ENCODE measurements at places on chromosomes 2 and 18.

DNA sequence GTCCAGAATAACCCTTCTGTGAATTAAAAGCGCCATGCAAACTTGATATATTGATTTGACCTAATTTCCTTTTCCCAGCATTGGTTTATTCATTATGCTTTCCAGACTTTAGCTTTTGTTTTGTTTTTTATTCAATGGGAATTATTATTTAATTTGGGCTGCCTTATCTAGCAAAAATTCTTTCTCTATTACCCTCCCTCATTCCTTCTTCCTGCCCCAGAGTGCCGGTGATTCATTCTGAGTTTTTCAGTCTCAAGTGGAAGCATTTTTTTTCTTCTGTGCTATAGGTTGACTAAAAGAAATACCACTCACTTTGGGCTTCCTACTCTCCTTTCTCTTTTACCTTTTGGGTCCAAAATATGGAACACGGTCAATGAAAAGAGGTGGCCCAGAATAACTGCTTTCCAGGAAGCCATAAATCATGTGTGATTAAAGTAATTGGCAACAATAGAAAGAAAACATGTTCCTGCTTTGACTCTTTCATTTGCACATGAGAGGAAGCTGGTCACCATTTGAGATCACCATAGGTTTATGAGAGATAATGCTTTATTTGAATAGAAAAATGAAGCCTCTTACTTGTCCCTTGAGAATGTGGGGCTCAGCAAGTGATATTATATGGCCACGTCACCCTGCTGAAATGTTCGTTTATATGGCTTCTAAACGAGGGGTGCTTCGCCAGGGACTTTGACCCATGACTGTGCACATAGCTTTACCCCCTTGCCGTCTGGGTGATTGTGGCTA, 422.8 kb upstream of the ZEB2 start:
- DNase-seq, result no peak

DNA sequence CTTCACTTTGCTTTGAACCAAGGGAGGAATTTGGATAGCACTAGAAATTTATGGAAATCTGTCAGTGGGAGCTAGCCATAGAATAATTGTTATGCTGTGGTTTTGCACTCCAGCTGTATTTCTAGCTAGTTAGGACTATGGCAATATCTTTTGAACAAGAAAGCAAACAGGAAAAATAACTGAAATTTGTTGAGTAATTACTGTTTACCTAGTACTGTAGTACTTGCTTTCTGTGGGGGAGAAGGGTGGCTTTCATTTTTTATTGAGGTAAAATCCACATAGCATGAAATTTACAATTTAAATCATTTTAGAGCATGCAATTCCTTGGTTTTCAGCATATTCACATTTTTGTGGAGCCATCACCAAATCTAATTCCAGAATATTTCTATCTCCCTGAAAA, 28.4 kb downstream of the MBD5 start:
- DNase-seq, result no peak

GRCh38 chr2:173866874-173867618, 98.1 kb downstream of the SP3 start:
- no peak for DNase-seq

DNA sequence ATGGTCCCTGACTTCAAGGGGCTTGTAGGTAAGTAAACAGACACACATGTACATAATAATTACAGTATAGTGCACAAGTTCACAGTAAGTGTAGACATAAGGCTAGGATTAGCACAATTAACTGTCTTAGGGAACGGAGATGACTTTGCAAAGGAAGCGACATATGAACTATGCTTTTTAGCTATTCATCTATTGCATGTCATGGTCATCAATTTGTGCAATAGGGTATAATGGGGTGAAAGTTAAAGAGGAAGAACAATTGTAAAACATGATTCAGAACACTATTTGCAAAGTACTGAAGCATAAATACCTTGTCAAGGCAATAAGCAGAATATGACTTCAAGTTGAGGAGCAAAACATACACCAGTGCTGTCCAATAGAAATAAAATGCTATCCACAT, 112.3 kb upstream of the SLC8A1 start:
- no peak for DNase-seq

- DNase-seq, result no peak
Measured at GRCh38 chr2:54789878-54790277, 66.4 kb downstream of the EML6 start.

GRCh38 chr2:10778724-10779115, 33.9 kb downstream of the PDIA6 start:
- no peak for DNase-seq

GRCh38 chr2:45765007-45765727, 113.7 kb downstream of the PRKCE start:
- no peak for DNase-seq

DNA sequence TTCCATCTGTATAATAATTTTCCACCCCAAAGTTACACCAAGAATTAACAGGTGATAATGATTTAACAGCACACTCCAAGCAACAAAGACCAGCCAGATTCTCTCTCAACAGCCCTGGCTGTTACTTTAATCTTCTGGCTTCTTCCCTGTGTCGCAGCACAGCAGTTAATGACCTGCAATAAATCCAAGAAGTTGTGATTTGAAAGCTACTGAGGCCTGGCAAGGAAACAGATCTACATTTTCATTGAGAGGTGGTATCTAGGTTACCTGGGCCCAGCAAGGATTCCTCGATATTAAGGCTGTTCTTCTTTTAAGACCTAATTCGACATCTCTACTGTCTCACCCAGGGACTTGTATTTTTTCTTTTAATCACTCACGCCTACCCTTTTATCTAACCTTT, 433.8 kb downstream of the NBAS start:
- no peak for DNase-seq

DNA sequence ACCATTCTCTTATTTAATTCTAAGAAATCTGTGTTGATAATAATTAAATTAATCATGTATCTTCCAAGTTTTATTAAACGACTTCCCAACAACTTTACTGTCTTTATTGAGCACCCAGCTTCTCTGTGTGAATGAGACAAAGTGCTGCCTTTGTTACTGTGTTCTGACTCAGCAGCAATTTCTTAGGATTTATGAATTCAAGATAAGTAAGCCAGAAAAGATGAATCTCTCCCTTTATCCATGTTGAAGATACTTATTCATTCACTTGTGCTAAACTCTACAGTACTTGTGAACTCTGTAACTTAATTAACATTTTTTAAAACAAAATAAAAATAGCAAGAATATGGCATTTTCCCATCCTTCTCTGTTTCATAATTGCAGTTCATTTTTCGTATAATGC, 1403.3 kb upstream of the DDX18 start:
- no peak for DNase-seq

DNA sequence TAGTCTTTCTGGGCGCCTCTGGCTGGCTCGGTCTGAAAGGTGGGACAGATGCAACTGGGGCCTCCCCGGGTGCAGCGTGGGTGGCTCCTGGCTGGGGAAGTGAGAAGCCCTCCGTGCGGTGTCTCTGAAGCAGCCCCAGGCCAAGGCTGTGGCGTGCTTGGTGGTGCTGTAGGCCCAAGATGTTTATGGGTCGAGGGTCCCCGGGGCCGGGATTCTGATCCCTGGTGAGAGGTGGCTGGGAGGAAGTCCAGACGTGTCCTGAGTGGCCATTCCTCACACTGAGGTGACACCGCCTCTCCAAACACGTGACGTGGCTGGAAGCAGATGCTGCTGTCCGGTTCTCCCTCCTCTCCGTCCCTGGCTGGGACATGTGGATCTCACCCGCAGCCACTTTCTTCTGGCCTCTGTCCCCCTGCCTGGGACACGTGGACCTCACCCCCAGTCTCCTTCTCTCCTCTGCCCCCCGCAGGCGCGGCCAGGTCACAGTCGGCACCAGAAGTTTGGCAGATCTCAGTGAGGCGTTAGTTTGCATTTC, 12.6 kb downstream of the RTP5 start:
- no peak for DNase-seq

GRCh38 chr2:109481196-109481555, 132.6 kb downstream of the SEPTIN10 start:
- no peak for DNase-seq

GRCh38 chr2:100733391-100734187, 86.3 kb upstream of the NPAS2 start:
- DNase-seq, result peak; percentile 37
